T-helper 2 cell (primary cell): ENCODE measurements at places on chromosomes 5 and 9.

- DNase-seq: no peak
Observed at GRCh38 chr5:135266303-135266635, 132.8 kb downstream of the MACROH2A1 start.

DNA sequence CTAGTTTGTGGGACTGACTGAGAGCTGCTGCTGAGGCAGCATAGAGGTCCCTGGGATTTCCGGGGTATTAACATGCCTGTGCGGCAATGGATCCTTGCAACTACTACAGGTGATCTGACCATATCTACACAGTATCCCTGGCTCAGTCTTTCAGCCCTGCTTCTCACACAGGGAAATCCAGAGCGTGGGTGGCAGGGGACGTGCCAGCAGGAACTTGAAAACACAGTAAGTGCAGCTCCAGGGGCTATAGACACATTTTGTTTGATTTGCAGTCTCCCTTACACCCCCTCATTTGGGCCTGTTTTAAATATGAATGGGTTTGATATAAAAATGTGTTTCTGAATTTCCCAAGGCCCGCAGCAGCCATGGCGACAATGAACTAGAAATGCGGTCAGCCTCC, 209.5 kb downstream of the DCP2 start:
- DNase-seq: no peak

DNA sequence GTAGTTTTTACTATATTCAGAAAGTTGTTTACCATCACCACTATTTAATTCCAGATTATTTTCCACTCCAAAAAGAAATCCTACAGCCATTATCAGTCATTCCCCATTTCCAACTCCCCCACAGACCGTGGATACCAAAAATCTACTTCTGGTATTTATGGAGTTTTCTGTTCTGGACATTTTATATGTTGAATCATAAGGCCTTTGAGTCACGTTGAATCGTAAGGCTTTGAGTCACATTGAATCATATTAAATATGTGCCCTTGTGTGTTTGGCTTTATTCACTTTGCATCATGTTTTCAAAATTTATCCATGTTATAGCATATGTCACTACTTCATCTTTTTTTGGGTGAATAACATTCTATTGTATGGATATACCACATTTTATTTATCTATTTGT, 454.1 kb upstream of the NUDT12 start:
- no peak for DNase-seq

DNA sequence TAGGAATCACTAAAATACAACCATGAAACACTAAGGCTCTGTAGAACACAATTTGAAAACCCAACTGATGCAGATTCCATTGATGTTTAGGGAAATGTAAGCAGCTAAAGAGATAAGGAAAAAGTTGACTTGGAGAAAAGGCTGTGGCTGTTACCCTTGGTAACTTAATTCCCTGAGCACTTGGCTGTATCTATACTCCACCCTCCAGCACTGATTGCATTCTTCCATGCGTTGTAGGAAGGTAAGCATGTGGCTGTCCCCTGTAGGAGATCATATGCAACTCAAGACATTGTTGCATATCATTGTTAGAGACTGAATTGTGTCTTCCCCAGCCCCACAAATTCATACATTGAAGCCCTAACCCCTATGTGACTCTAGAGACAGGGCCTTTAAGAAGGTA, 184.5 kb downstream of the CEMIP2 start:
- no peak for DNase-seq

- DNase-seq: no peak
Observed at GRCh38 chr9:97359147-97359546, 51.7 kb downstream of the CCDC180 start.

GRCh38 chr9:15150939-15151338, 156.1 kb downstream of the TTC39B start:
- no peak for DNase-seq

DNA sequence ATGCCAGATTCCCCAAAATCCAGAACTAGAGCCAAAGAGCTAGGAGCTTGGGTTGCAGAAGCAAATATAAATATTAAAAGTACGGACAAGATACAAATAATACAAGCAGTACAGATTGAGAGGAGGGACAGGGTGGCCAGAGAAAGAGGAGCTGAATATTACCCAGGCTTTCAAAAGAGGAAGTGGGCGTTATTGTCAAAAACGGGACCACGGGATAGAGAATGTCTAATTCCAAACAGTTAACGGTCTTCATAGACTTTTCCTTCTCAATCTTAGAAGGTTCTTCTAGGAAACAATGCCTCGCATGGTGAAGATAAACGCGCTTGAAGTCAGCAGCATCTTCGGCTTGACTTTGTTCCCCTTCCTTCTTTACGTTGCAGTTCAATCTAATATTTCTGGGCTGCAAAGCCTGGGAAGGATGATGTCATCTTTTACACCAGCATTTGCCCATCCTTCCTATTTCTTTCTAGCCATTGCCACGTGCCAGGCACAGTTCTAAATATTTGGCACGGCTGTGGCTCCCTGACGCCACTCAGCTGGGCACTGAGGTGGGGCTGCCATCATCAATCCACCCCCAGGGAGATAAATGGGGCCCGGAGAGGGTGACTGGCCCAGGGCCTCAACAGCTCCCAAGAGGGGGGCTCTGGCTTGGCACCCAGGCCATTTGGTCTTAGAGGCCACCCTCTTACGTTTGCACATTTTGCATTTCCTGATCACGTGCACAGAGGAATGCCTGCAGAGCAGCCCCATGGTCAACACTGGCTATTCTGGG, 16.3 kb upstream of the OLFM1 start:
- DNase-seq: no peak

DNA sequence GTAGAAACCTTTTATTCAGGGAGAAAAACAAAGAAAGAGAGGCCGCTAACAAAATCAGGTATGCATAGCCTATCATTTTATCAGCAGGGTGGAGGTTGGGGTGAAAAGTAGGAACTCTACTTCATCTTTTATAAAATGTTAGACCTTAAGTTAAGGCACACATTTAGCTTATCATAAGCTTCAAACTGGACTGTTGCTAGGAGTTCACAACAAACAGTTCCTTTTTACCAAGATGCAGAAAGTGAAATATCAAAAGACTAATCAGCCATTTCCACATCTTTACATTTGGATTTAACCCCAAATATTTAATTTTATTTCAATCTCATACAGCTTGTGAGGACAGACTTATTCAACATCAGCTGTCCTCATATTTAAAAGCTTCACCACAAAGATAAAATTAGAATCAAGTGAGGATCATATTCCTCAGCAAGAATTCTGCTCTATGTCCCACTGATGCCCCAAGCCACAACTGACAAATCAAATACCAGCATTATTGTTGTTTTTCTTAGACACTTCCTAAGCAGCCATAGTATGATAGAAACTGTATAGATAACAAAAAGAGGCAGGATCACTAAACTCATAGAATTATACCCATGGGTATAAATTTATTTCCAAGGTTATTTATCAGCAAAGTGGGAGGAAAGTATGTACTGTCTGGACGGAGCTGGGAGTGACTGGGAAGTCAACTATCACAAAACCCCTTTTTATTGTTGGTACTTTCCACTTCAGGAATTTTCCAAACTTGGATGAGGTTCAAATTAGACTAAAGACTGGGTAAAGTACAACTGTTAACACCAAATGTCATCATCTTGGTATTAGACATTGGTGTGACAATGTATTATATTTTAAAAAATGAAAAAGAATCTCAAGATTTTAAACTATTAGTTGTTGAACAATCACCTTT, 29.9 kb upstream of the MYOT start:
- DNase-seq: no peak

GRCh38 chr5:93584596-93585040, 1.6 kb downstream of the NR2F1 start:
- no peak for DNase-seq

DNA sequence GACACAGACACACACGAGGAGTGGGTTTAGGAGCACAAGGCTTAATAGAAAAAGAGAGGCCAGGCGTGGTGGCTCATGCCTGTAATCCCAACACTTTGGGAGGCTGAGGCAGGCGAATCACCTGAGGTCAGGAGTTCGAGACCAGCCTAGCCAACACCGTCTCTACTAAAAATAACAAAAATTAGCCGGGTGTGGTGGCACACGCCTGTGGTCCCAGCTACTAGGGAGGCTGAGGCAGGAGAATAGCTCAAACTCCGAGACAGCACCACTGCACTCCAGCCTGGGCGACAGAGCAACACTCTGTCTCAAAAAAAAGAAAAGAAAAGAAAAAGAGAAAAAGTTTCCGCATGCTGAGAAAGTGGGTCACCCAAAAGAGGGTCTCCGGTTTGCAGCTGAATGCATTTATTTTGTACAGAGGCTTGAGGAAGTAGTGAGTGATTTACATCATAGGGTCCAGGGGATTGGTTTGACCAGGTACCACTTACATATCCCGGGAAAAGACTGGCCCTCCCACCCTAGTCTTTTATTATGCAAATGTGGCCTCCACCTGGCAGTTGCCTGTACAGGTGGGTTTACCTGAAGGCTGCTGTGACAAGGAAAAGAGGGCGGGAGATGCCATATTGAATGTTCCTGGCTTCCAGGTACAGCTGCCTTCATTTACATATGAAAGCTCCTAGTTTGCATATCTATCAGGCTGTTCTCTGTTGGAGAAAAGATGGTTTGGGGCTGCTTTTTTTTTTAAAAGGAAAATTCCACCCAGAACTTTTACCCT, 366.2 kb upstream of the GRAMD2B start:
- DNase-seq: no peak

DNA sequence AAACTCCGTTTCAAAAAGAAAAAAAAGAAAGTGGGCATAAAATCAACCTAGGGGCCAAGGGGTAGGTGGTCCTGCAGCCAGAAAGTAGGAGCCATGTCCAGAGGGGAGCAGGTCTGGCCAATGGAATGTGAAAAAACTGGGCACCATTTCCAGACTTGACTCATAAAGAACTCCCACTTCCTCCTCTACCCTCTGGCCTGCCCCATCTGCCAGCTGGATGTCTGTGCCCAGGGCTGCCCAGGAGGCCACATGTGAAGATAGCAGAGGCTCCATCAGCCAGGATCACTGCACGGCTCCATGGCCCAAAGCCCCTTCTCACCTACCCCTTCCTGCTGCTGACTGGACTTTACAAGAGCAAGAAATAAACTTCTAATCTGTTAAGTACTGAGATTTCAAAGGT, 42.1 kb upstream of the EEIG1 start:
- DNase-seq: no peak

DNA sequence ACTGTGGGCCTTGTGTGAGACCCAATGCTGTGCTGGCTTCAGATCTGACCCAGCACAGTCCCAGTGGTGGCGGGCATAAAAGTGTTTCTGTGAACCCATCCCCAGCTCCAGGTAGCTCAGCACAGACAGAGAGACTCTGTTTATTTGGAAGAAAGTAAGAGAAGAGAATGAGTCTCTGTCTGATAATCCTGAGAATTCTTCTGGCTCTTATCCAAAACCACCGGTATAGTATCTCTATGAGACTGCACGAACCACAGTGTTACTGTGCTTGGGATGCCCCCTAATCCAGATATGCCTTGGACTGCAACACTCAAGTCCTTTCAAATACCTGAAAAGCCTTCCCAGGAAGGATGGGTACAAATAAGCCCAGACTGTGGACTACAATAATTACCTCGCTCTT, 1660.8 kb upstream of the ACO1 start:
- no peak for DNase-seq

DNA sequence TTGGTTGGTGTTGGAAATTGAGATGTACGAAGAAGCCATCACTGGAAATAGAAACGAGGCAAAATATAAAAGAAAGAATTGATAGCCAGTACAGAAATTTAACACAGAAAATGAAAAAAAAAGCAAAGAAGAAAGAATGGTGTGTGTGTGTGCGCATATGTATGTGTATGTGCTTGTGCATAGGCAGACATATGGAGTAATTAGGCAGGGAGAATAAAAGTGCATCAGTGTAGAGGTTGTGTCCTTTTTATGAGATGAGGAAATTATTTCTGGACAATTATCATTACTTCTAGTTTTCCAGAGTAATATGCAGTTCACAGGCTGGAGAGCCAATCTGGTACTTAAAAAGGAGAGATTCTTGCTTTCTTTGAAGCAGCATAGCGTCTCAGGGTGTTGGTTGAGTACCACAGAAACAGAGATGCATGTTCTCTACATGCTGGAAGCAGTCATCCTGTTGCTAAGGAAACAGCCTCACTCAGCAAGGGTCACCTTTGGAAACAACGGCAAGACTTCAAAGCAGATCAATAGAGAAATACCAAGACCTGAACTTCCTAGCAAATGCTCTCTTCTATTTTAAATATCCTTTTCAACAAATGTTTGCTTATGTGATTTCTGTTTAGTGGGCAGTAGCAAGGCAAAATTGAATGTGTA, 172.7 kb downstream of the TAF11L14 start:
- DNase-seq: no peak

GRCh38 chr9:116298878-116299391, 145.3 kb downstream of the PAPPA start:
- no peak for DNase-seq

DNA sequence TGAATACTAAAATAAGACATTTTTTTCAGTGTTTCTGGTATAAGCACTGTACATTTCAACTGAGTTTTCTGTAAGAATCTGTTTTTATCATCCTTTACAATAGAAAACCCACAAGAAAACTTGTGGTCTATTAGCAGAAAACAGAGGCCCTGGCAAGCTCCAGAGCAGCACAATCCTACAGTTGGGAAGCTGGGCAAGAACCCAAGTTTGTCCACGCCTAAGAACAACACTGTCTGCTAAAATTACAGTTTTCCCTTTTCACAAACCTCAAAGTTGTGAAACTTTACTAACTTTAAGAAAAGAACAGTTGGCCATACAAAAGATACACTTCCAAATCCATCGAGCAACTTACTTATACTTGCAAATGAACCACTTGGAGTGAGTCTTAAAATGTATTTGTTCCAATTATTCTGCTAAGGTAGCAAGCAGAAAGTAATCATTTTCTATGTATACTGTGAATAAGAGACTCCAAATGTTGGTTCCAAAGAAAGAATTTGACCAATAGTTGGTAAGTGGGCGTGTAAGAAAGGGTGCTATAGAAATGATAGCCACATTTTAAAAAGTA, 982.0 kb upstream of the ARRDC3 start:
- DNase-seq: no peak

- DNase-seq: no peak
Observed at GRCh38 chr9:92501671-92502393, 19.5 kb upstream of the ASPN start.

DNA sequence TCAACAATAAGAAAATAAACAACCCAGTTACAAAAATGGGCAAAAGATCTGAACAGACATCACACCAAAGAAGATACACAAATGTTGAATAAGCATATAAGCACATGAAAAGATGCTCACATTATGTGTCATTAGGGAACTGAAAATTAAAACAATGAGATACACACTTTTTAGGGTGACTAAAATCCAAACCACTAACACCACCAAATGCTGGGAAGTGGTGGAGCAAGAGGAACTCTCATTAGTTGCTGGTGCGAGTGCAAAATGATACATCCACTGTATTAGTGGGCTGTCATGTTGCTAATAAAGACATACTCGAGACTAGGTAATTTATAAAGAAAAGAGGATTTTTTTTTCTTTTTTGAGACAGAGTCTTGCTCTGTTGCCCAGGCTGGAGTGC, 329.1 kb downstream of the TMEM38B start:
- no peak for DNase-seq
